ENCODE measurements at places on chromosomes 11 and 22.

GRCh38 chr22:50260801-50261614, 475 bp downstream of the MAPK12 start:
- no peak for DNase-seq

- no peak for DNase-seq
These were observed 2.4 kb upstream of the MMP13 start for GRCh38 chr11:102957953-102958352.

GRCh38 chr11:44702889-44703288, 23.9 kb upstream of the TSPAN18 start:
- no peak for DNase-seq

DNA sequence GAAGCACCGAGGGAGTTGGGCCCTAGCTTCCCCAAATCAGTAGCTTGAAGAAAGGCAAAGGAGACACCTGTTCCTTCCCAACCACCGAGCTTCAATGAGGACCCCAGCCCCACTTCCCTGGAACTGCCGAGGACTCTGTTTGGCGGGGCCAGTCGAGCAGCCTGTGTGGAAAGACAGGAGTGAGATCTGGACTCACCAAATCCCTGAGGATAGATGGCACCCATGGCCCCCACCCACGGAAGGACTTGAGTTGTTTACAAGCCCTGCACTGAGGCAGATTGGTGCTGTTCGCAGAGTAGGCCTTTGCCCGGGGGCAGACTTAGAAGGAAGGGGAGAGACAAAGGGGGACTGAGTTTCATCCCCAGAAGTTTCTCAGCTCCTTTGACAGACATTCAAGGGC, 64.6 kb downstream of the FEZ1 start:
- no peak for DNase-seq

GRCh38 chr11:36400766-36401455, 104.8 kb downstream of the PRR5L start:
- no peak for DNase-seq

Data from T-helper 22 cell (primary cell).